Immature natural killer cell (primary cell): ENCODE measurements at places on chromosomes 16 and 17.

GRCh38 chr17:78343543-78344201 is 16.2 kb downstream of the SOCS3 start:
- peak; percentile 69 for DNase-seq

GRCh38 chr17:3961564-3962047 is 2.6 kb downstream of the ATP2A3 start:
- DNase-seq = peak; percentile 32

DNA sequence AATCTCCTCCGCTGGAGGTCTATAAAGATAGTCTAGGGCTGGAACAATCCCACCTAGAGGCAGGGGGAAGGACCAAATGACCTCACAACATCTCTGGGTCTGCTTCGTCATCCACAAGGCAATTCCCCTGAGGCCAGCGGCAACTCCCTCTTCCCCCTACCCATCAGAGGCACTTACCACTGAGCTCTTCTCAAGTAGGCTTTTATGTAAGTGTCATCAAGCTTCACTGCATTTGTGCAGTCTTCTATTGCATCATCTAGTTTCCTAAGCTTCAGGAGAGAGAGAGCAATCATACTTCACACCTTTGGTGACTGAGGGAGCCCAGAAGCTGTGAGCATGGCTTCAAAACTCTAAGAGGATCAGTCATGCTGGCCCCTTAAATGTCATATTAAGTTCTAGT is 21.0 kb downstream of the CNP start:
- DNase-seq = no peak

- no peak for DNase-seq
Observed at GRCh38 chr16:11071829-11072228, 127.5 kb downstream of the CLEC16A start.

DNA sequence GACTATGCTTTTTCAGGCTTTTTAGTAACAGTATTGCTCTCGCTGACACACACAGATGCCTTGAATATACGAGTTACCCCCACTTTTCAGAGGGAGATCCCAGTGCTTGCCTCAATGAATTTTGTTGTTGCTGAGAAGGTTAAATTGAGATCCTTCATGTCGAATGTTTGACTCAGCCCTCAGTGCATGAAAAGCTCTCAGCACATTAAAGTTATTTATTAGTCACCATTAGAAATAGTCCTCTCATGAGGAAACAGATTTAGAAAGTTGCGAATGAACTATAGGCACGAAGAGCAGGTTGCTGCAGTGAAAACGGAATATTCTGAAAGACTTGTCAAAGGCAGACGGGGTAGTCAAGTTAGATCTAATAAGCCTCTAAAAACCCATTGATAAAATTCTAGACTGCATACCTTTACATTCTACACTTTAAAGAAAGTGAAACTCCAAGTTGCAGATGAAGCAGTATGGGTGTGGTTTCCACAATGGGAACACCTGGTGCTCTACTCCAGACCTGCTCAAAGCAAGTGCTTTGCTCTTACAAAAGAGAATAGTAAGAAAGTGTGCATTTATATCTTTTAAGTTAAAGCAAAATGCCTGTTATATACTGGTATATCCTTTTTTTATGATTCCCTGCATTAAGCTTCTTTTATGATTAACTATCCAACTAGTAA is 238.1 kb downstream of the MAF start:
- no peak for DNase-seq

DNA sequence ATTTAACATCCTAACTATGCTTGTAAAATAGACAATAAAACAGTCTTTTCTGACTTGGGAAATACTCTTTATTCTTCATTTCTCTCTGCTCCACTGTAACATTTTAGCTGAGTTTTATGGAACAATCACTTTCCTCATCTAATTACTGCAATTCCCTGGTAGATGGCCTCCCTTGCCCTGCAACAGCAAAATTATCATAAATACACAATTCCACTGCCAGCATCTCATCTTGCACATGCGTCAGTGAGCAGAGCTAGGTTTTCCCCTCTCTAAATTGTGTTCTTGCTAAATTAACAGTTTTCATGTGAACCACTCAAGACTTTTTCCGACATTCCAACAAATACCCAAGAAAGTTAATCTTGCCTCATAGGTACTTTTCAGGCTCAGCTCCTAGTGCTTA is 920.9 kb upstream of the GOT2 start:
- no peak for DNase-seq

DNA sequence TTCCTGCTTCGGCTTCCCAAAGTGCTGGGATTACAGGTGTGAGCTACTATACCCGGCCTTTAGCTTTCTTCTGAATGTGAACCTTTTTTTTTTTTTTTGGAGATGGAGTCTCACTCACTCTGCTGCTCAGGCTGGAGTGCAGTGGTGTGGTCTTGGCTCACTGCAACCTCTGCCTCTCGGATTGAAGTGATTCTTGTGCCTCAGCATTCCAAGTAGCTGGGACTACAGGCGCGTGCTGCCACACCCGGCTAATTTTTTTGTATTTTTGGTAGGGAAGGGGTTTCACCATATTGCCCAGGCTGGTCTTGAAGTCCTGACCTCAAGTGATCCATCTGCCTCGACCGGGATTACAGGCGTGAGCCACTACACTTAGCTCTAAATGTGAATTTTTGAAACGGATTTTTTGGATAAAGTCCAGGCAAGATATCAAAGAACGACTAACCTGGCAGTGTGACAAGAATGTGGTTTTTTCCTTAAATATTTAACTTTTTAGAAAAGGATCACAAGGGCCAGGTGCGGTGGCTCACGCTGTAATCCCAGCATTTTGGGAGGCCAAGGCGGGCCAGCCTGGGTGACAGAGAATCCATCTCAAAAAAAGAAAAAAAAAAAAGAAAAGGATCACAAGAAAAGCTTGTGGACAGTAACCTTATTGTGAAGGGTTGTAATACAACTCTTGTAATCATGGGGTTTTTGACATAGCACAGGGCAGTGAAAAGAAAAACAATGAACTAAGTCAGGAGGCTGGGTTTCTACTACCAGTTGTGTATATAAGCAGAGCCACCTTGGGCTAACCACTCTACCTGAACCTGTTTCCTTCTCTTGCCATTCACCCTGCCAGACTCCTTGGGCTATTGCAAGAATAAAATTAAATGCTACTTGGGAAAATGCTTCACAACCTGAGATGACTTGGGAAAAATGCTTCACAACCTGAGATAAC is 6.2 kb downstream of the BRCA1 start:
- no peak for DNase-seq

DNA sequence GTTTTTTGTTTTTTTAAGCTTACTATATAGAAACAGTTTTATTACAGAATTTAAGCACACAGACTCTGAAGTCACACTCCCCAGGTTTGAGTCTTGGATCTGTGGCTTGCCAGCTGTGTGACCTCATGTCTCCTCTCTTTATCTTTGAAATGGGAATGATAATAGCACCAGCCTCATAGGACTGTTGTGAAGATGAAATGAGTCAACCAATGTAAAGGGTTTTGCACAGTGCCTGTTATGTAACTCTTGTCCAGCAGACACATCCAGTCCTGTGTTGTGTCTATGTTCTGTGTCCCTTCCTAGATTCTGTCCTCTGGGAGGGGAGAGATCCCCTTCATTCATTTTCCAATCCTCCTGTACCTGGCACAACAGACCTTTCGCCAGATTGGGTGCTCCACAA is 3.1 kb upstream of the CPD start:
- no peak for DNase-seq

GRCh38 chr16:1158456-1159324 is 5.8 kb downstream of the CACNA1H start:
- DNase-seq = no peak
